AG09309 (cell line): ENCODE measurements at places on chromosomes 11 and 22.

GRCh38 chr11:47395223-47396048 is 13.0 kb upstream of the SLC39A13 start:
- DNase-seq: no peak

GRCh38 chr11:777288-778255 is at the start of gene GATD1:
Gene GATD1, minus strand, starts transcription at chr11:777487. Its CDS starts 25 bp downstream, at chr11:777462.
- no peak for DNase-seq

DNA sequence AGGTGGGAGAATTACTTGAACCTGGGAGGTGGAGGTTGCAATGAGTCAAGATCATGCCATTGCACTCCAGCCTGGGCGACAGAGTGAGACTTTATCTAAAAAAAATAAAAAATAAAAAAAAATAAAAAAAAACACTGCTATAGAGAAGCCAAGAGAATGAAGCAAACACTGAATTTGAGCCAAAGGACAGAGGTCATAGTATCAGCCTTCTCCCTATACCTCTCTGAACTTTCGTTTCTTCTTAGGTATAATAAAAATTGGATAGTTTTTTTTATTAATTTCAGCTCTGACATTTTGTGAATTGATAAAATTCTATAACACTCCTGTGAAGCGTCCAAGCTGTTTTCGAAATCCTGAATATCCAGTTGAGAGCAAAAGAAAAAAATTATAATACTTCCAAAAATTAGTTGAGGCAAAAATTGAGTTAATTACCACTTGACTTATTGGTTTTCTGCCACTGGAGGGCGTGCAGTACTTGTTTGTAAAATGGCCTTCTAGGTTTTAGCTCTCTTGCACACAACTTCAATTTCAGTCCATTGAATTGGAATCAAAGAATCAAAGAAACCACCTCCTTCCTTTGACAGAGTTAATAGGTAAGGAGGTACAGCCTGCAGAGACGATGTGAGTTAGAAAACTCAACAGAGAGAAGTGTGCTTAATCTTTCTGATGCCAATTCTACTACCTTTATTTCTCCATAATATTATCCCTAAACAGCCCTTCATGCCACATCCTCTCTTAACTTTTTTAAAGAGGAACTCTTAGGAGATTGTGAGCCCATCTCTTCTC is 143.2 kb downstream of the BBOX1 start:
- DNase-seq: peak; percentile 38

DNA sequence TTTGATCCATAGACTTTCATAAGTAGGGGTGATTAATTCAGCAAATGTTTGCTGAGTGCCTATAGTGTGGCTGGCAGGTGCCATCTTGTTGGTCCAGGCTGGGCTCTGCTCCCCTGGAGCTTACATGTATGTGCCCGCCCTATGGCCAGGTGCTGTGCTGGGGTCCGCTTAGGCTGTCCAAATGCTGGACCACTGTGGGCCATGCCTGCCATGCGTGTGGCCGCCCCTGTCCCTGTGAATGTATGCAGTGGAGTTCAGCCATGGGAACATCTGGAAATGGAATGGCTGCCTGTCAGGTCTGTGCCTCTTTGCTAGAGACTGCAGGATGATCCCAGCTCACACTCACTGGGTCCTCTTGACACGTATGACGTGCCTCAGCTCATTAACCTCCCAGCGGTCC is 594.6 kb downstream of the TBC1D22A start:
- DNase-seq: no peak

DNA sequence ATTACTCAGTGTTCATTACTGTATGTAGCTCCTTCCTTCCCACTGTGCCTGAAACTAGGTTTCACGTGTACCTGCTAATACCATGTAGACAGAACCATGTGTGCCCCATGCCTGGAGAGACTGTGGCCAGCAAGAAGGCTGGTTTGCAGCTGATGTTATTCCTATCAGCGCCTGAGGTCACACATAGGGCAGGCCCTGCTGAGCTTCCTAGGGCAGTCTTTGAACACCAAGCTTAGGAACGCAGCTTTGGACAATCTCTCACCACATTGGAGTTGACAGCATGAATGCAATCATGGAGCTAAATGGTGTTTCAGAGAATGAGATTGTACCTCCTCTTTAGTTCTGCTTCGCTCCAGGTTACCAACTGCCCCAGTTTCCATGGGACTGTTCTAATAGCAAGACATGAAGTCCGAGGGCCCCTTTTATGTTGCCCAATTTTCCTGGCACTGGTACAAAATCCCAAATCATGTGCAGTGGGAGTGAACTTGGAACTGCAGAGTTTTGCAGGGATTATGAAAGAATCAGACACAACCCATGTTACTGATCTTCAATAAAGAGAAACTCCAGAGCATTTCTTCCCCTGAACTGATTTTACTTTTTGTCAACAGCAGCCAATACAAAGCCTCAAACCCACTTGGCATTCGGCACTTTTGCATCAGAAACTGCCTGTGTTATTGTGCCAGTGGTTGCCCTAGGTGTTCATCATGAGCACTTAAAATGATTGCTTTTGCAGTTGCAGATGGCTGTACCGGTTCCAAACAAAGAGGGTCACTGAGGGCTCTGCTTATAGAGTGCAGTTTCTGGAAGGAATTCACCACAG is 154.2 kb upstream of the TTC12 start:
- DNase-seq: no peak

- no peak for DNase-seq
Measured at GRCh38 chr22:47120399-47120798, 357.9 kb downstream of the TBC1D22A start.

- DNase-seq: no peak
Measured at GRCh38 chr11:120228794-120229384, 11.1 kb upstream of the POU2F3 start.
